ENCODE measurements at places on chromosomes 11 and 22. TPM values are rescaled to one million over a fixed set of nuclear protein-coding genes. Genes with fewer than 3 reads are reported as not detected.

KRTAP5-7 gene
- not detected for total RNA-seq

MS4A6E gene
- not detected for total RNA-seq

IL10RA gene
- total RNA-seq, result 37.7 TPM

TRIM3 gene
- total RNA-seq, result 18.9 TPM
